ENCODE measurements at places on chromosomes 2 and 18.

DNA sequence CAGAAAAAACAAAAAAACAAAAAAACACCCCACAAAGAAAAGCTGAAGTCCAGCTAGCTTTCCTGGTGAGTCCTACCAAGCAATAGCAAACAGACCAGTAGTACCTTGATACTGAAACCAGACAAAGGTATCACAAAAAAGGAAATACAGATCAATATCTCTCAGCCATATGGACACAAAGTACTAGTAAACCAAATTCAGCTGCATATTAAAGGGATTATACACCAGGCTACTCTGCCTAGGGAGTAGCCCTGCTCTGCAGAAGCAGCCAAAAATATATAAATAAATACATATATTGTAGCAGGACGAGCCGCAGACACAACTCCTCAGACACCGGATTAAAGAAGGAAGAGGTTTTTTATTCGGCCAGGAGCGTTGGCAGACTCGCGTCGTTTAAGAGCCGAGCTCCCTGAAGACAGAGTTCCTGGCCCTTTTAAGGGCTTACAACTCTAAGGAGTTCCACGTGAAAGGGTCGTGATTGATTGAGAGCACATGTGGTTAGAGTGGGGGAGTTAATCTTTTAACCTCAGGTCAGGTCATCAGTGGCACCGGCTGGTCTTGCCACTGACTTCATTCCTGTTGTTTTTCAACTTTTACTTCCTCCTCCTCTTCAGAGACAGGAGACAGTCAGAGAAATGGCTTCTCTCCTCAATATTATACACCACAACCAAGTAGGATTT is 38.4 kb upstream of the DTNB start:
- no peak for DNase-seq

- no peak for DNase-seq
These were observed 205.9 kb downstream of the EIPR1 start for GRCh38 chr2:3171564-3172264.

DNA sequence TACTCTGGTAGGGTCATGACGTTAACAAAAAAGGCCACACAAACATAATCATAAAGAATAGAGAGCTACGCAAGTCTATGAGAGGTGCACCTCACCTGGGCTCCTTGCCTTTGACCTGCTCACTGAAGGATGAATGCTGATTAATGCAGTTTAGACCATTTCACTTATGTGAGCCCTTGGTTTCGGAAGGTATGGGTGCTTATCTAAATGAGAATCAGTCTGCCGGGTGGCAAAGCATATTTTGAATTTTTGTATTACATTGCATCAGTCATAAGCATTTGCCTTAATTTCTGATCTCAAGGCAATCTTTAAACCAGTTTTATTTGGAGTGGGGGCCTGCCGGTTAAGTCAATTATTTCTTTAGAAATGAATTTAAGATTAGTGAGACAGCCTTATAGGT is 42.8 kb downstream of the SLC9A4 start:
- DNase-seq: no peak

DNA sequence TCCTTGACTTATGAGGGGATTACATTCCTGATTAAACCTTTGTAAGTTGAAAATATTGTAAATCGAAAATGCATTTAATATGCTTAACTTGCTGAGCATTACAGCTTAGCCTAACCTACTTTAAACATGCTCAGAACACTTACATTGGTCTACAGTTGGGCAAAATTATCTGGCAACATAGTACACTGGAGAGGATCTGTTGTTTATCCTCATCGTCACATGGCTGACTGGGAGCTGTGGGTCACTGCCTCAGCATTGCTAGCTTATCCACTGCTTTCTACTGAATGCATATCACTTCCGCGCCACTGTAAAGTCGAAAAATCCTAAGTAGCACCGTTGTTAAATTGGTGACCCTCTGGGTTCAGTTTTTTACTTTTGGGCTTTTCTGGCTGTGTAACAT is 13.7 kb downstream of the PMS1 start:
- DNase-seq: no peak

- DNase-seq: no peak
These were observed 2.1 kb downstream of the PDIA6 start for GRCh38 chr2:10810202-10811161.
